Progenitor cell of endocrine pancreas (in vitro differentiated cells): ENCODE measurements at places on chromosomes 12 and 14.
A peak's percentile ranks its signal among the peaks of the same experiment; 100 is the strongest.

- peak; percentile 48 for DNase-seq
Measured at GRCh38 chr12:84502907-84503787, 409.5 kb downstream of the SLC6A15 start.

DNA sequence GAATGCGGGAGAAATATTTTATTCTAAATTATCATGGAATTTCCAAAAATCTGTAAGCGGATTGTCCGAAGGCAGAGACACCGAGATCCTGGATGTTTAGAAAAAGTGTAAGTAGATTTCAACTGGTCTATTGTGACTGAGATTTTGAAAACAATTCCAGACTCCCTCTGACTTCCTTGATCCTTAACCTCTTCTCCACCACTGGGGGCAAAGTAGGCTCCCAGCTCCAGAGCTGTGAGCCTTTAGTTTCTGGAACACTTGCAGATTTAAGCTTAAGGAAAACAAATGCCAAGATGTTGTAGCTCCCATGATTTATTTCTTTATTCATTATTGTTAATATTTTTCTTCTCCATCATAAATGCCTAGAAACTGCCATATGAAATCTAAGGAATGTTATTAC, 1320.5 kb upstream of the SEL1L start:
- no peak for DNase-seq

DNA sequence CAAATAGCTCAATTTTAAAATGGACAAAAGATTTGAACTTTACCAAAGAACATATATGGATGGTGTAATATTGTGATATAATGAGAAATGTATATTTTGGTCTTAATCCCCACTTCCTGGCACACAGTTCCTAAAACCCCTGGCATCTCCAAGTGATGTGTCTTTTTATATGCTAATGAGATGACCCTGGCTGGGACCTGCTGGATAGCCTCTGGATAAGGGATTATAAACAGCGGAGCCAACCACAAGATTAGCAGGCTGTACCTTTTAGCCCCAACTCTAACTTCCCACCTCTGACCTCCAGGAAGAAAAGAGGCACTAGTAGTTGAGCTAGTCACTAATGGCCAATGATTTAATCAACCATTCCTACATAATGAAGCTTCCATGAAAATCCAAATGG, 130.0 kb downstream of the DPF3 start:
- DNase-seq, result no peak

DNA sequence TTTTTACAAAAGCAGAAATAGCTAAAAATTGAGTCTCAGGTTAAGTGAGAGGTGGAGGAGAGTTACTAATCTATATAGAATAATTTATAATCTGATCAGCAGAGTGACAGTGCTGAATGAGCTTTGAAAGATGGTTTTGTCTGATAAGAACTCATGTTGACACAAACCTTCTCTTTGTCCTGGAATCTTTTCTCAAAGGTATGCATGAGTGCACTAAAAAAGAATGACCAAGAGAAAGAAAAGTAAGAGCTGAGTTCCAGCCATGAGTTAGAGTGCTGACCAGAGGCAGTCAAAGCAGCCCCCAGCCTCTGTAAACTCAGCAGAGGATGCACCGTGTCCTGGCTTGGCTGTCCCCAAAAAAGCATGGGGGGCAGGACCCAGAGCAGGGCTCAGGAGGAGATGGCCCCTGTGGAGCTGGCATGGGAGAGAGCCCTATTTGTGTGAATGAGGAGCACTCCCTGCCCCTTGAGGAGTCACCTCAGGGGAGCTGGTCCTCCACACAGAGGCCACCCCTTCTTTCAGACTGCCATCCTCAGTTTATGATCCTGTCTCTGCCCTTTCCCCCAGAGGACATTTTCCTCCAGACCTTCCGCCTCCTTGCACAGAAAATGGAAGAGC, 129.8 kb downstream of the SEC23A start:
- DNase-seq, result no peak

- no peak for DNase-seq
Measured at GRCh38 chr14:104561124-104561557, 18.4 kb upstream of the C14orf180 start.

- DNase-seq, result no peak
Measured at GRCh38 chr12:18373181-18373580, 111.9 kb downstream of the PIK3C2G start.

- DNase-seq, result no peak
Measured at GRCh38 chr14:34407951-34408350, 54.1 kb downstream of the SPTSSA start.

DNA sequence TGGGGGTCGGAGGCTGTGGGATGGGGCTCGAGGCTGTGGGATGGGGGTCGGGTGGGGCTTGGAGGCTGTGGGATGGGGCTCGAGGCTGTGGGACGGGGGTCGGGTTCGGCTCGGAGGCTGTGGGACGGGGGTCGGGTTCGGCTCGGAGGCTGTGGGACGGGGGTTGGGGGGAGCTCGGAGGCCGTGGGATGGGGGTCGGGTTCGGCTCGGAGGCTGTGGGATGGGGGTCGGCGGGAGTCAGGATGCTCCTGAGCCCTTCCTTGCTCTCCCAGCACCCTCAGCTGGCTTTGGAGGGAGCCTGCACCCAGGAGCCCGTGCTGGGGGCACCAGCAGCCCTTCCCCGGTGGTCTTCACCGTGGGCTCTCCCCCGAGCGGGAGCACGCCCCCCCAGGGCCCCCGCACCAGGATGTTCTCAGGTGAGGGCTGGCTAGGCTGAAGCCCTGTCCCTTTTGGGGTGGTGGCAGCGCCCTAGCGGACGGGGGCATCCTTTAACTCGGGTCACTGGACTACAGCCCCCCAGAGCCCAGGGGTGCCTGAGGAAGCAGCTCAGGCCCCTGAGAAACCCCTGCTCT, 11.9 kb upstream of the PUS1 start:
- DNase-seq, result no peak

- DNase-seq, result peak; percentile 12
Measured at GRCh38 chr14:23483236-23483854, 13.8 kb downstream of the NGDN start.

DNA sequence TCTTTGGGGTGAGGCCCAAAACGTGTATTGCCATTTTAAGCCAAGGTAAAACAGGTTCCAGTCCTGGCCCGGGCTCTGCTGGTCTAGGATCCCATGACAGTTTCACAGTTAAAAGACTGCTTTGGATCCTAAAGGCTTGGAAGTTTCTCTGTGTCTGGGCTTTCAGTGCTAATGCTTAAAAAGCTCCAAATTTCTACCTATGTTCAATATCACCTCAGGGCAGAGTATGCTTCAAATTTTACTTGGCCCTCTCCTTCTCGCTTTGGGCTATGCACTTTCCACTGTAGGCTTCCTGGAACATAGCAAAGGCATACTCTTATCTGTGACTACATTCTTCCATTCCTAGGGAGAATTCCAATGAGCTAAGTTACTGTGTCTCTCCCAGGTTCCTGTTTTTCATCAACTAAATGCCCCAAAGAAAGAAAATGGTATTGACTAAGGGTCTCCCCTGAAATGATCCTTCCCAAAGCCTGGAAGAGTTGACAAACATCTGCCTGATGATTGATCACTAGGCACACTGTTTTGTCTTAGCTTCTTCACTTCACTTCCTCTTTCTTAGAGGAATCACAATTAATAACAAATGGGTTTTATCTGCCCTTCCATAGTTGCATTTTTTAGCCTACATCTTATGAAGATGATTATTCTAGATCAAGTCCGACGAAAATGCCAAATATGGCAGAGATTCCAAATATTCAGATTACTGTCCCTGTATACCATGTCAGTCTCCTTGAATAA, 79.4 kb downstream of the TMTC2 start:
- no peak for DNase-seq

- DNase-seq, result no peak
Measured at GRCh38 chr12:99618657-99619056, 28.9 kb upstream of the GARIN6 start.

- no peak for DNase-seq
Measured at GRCh38 chr12:67112586-67112985, 156.6 kb upstream of the CAND1 start.

GRCh38 chr12:51593539-51593938, 2.5 kb downstream of the SCN8A start:
- DNase-seq, result no peak

DNA sequence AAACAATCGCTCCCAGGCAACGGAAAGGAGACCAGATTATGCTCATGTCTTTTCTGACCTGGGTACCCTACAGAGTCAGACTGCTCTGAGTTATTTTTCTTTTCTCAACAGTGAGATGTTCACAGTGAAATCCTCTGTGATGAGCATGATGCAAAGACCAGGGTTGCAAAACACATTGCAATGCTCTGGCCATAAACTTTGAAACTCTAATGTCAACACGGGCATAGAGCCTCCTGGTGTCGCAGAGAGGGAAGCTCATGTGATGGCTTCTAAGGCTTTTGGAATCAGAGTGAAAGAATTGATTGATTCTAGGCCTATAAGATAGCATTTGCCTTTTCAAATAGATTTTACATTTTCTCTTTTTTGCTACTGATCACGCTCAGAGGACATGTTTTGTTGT, 193.4 kb downstream of the RASSF9 start:
- no peak for DNase-seq

DNA sequence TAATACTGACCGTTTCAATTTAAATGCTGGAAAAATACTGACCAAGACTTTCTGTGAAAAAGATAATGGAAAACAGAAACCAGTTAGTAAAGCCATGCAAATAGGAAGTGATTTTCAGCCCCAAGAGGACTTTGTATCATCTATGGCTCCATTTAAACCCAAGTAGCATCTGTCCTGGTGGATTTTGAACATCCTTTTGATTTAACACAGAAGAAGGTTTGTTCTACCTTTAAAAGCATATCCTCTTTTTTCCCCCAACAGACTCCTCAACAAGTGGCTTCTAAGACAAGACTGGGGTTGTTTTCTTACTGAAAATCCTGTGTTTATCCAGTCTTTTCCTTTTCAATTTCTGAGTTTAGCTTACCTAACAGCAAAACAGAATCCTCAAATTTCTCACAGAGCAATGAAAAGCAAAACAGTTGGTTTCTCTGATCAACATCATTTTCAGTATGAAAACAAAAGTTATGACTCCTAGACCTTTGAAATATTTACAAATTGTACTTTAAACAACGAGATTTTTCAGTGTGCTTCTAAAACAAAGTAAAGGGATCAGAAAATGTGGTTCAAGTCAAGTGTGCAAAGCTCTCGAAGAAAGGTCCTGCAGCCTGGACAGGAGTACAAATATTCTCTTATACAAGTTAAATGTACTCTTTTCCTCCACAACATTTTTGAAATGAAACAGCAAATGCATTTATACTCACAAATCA, 2.9 kb downstream of the PHLDA1 start:
- no peak for DNase-seq

DNA sequence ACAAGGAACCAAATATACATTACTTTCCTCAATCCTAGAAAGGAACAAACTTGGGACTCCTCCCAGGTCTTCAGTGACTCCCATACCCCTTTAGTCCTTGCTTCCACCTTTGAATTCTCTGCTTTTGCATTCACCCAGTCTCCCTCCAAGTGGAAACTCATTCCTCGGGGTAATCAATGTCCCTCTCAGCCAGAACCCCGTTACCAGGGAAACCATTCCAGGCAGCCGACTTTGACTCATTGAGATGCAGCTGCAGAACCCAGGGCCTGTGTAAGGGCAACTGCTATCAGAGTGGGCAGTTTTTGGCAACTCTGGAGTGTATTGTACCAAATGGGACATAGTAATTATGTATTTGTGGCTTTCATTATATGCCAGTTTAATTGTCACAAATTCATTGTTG, 186.2 kb downstream of the NRXN3 start:
- DNase-seq, result no peak

GRCh38 chr14:101181446-101182313, 278.2 kb upstream of the RTL1 start:
- DNase-seq, result peak; percentile 3

GRCh38 chr12:109421355-109422087, 55.6 kb downstream of the KCTD10 start:
- DNase-seq, result no peak

DNA sequence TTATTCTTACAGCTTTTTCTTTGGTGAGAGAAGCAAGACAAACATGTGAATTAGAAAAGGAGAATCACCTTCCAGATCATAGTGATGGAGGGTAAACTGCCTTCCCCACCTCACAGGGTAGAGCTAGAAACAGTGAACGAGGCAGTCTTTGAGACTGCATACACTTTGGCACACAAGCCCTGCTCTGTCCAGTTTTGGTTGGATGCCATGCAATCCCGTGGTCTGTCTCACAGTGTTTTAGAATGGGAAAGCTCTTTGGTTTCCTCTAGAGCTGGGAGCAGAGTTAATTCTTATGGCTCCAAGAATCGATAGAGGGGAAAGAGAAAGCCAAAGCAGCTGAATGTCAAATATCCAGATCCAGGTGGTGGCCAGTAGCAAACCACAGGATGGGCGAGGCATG, 21.9 kb downstream of the TDP1 start:
- no peak for DNase-seq
